HT1080 (cell line): ENCODE measurements at places on chromosomes 6 and 20. TPM values are rescaled to one million over a fixed set of nuclear protein-coding genes. Genes with fewer than 3 reads are reported as not detected.
A peak's percentile ranks its signal among the peaks of the same experiment; 100 is the strongest.

DNA sequence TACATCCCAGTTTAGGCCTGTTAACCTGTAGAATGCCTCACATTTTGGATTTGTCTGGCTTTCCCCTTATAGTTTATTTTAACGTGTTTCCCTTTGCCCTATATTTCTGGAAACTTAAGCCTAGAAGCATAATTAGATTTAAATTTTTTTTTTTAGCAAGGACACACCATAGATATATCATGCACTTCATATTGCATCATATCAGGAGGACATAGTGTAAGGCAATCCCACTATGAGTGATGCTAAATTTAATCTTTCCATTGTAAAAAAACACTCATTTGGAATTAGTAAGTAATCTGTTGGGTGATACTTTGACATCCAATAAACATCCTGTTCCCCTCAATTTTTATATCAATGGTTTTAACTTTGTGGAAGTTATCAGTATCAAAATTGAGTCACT lies 10.3 kb upstream of the FAXC start:
- no peak for DNase-seq

- peak; percentile 95 for DNase-seq
Observed at GRCh38 chr6:31559958-31560696, 12.0 kb upstream of the LTA start.

GRCh38 chr20:22214296-22214695 lies 370.1 kb downstream of the FOXA2 start:
- no peak for DNase-seq

GRCh38 chr20:63309261-63310071 lies 16.5 kb downstream of the COL20A1 start:
- DNase-seq, result no peak

Gene ADGRF1
- total RNA-seq, result not detected in 2 replicates
